ENCODE measurements at places on chromosomes 7 and 10.

GRCh38 chr10:133185916-133186315 lies 25.9 kb downstream of the KNDC1 start:
- DNase-seq = no peak

DNA sequence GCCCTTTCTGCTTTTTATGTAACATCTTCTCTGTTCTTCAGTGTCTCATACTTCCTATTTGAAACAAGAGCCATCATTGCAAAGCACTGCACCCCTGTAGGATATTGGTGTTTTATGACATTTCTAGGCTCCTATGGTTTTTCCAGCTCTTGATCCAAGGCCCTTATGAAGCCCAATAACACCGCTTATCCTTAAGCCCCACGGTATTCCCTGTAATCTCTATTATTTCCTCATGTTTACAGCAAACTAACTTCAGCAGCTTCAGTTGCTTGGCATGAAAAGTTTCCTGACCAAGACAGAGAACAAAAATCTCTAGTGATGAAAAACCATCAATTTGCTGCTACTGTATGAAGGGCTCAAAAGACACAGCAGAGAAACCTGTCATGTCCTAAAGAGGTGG lies 34.1 kb upstream of the TES start:
- no peak for DNase-seq

- DNase-seq = no peak
Observed at GRCh38 chr7:143360788-143361551, 1.5 kb downstream of the FAM131B start.

DNA sequence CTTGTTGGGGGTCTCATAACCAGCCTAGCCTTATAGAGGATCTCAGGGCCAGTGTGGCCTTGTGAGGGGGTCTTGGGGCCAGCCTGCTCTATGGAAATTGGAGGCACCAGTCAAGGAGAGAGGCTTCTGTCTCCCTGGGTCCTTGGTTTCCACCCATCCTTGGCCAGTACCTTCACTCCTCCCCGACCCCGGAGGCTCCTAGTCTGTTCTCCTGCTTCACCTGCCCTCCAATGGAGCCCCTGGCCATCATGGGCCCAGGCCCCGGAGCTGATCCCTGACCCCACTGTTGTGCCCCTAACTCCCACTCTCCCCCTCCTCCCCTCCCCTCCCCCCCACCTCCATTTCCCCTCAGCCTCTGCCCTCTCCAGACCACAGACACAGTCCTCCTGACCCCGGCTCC lies 29.7 kb downstream of the RASGEF1A start:
- DNase-seq = peak; percentile 4

DNA sequence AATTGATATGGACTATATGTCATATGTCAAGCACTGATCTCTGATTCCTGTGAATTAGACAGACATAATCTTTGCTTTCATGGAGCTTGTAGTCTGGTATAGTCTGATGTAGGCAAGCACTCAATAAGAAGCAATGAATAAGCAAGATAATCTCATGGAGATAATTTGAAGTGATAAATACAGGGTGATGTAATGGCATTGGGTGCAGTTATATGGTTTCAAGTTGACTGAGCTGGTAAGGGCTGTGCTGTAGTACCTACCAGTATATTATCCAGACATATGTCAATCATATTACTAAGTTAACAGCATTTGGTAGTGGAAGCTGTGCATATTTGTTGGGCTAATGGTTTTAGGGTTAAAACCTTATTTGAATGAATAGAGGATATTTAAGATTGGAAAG lies 117.5 kb upstream of the PRPS1L1 start:
- DNase-seq = no peak

DNA sequence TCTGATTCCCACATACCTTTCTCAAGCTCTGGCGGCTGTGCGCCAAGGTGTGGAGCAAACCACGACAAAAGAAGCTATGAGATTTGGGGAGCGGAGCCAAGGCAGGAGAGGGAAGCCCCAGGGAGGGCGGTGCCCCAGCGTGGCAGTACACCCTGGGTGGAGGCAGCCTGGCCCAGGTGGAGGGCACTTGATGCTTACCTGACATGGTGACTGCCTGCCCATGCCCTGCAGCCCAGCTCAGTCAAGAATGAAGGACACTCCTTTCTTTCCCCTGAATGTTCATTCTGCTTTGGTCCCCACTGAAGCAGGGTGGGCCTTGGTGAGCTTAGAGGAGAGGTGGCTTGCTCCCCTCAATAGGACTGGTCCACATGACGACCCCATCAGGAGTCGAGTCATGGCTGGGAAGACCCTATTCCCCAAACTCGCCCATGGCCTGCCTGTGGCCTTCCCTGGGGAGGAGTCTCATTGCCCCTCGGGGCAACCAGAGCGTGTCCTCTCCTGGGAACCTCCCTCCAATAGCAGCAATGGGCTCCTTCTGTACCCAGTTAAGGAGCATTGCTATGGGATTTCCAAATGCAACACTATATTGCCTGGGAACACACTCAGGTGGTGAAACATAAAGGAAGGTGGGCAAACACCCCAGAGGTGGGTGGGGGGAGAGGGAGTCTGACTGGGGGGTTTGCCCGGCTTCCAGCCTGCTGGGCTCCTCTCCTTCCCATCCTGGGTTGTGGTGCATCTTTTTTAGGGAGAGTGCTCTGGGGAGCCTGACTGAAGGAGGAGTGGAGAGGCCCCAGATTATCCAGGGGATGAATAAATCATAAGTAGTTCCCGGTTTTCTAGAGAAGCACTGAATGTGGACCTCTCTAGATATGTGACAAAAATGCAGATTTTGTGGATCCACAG lies 22.7 kb downstream of the RAMP3 start:
- peak; percentile 5 for DNase-seq

DNA sequence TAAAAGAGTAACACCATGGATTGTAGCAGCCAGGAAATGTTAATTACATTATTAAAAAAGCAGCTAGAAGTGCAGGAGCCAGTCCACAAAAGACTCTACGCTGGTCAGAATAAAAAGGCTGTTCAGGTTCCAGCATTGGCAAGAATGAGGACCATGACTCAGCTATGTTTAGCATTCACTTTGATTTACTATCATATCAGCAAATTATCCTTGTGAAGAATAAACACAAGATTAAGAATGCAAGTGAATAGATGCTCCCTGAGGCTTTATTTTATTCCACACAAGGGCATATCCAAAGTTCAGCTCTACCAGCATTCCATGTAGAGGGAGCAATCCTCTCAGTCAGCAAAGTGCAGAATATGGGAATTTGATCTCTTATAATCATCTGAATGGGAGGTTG lies 13.6 kb downstream of the DGKB start:
- DNase-seq = no peak

DNA sequence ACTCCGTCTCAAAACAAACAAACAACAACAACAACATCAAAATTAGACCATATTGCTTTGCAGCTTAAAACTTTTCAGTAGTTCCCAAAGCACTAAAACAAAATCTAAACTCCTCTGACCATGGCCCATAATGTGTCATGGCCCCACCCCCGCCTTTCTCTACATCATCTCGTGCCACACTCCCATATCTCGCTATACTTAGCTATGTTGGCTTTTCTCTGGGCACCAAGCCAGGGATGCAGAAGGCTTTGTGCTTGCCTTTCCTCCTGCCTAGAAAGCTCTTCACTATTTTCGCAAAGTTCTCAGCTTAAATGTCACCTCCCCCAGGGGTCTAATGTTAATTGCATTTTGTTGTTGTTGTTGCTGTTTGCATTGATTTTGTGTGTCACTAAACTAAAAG lies 15.1 kb upstream of the SLC16A12 start:
- no peak for DNase-seq

- DNase-seq = no peak
Observed at GRCh38 chr7:120833546-120833945, 24.4 kb downstream of the TSPAN12 start.

DNA sequence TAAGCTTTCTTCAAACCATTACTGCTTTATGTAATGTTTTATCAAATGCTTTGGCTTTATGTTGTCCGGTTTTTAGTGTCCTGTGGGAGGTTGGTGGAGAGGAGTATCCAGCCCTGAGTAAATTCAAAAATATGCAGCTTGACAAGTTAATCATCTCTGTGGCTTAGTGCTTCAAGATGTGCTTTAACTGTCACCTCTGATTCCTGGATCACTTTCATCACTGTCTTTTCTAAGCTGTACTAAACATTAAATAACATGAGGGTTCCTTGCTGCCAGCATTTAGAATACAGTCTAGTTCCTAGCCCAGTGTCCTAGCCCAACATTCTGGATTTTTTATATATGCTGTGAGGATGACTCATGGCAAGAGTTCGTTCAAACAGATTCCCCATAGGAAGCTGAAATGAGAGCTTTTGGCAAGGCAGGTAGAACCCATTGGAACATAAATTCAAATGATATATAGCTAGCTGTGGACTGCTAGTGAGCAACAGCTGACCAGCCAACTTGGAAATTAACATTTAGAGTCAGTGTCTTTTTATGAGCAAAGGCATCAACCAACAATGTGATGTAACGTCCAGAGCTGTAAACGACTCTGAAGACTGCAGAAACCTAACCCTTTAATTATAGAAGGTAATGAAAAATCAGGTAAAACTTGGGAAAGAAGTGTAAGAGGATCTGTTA lies 80.6 kb upstream of the OIT3 start:
- no peak for DNase-seq

- DNase-seq = no peak
Observed at GRCh38 chr7:107924841-107925504, 34.0 kb downstream of the DLD start.

DNA sequence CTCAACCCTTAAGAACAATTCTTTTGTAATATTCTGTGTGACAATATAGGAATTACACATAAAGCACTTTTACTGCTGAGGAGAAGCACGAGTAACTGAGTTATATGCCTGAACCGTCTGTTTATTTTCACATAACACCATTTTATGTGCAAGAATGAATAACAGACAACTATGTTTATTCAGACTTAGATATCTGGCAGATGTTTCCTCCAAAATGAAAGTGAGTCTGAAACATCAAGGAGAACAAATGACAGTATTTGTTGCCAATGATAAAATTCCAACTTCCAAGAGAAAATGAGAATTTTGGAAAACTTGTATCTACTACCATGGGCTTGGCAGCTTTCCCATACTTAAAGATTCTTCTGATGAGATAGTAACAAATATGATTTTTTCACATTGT lies 51.4 kb downstream of the DNMBP start:
- no peak for DNase-seq

- DNase-seq = no peak
Observed at GRCh38 chr7:30657131-30657530, 25.1 kb downstream of the CRHR2 start.

DNA sequence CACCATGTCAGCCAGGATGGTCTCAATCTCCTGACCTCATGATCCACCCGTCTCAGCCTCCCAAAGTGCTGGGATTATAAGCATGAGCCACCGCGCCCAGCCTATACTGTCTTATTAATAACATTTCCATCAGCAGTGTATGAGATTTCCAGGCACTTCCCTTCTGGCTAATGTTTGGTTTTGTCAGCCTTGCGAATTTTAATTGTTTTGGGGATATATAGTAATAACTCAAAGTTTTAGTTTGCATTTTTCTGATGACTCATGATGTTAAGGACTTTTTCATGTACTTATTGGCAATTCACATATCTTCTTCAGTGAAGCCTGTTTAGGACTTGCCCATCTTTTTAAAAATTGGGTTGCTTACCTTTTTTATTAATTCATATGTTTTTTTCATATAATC lies 76.0 kb downstream of the TMEM270 start:
- no peak for DNase-seq

GRCh38 chr7:141455723-141456122 lies 95.5 kb upstream of the AGK start:
- DNase-seq = no peak

DNA sequence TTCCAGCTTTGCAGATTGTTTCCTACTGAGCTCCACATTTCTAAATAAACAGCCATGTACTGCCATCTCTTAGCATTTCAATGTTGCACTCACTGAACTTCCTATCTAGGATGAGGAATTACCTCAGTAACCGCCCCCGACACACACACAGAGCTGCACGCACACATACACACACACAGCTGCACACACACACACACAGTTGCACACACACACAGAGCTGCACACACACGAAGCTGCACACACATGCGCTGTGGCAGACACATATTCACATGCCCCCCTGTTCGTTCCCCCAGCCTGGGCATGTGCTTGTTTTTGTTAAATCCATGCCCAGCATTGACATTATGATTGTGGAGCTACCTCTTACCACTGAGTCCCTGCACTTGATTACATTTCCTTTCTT lies 39.6 kb upstream of the CNPY1 start:
- no peak for DNase-seq

GRCh38 chr7:131568970-131569369 lies 12.5 kb upstream of the PODXL start:
- no peak for DNase-seq

DNA sequence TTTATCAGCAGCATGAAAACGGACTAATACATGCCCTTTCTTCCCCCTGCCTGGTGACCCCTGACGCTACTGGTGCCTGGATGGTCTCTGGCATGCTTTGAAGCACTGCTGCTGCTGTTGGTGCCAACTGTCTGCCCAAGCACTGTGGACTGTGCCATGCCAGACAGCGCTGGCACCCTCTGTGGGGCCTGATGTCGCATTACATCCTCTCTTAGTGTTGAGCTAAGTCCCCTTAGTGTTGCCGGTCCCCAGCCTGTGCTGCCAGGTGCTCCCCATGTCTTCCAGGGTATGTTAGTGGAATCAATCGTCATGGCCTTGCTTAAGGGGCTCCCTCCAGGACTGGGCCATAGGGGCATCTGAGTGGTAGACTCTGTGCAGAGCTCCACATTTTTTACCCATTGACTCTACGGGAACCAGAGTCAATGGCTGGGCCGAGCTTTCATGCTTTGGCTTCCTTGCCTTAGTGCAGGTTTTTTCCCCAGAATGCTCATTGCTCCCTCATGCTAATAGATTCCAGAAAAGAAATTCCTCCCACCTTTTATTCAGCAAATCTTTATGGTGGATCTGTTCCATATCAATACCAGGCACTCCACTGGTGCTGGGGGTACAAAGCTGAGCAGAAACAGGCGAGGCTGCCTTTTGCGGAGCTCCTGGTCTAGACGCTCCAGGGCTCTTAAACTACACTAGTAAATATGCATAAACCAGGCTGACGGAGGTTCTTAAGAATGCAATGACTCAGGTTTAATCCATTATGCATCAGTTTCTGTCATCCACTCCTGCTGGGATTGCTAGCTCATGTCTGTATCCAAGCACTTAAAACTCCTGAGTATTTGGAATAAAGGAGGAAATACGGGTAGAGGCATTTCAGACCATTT lies 21.8 kb upstream of the MRC1 start:
- no peak for DNase-seq

DNA sequence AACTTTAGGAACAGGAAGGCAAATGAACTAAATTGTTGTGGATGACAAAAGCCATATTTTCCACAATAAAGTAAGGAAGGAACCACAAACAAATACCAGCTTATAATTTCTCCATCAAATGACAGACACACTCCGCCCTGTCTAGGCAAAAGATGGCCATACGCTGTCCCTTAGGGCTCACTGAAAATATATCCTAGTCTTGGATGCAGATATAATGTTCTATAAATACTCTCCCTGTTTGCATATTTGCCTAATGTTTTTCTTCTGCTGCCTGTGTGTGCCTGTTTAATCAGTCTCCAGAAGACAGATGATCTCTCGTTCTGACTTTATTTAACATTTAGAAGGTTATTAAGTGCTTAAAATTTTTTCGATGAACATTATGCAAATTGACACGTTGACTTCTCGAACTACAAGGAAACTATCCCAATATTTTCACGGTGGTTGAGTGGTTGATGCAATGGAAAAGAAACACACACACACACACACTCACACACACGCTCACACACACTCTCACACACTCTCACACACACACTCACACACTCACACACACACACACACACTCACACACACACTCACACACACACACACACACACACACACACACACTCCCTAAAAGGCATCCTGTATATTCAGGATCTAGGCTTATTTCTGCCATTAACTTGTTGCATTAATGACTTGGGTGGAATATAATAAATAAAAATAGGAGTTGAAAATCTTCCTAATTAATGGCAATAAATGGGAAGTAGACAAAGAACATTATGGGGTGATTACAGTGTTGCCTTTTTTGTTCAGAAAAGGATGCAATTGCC lies 297.1 kb downstream of the PRPF18 start:
- DNase-seq = no peak

Data from stimulated activated naive CD8-positive, alpha-beta T cell treated with anti-CD3 and anti-CD28 coated beads, Interleukin-15, amount 100 ng/mL, for 72 hours (primary cell).